Lower leg skin (tissue), 4 donors: ENCODE measurements at places on chromosomes 6 and 20. TPM values are rescaled to one million over a fixed set of nuclear protein-coding genes. Genes with fewer than 3 reads are reported as not detected.

- DNase-seq = no peak
Observed at GRCh38 chr6:45644720-45645119, 267.0 kb upstream of the SUPT3H start.

- no peak for DNase-seq
Observed at GRCh38 chr20:46031701-46032254, 2.8 kb downstream of the SLC12A5 start.

DNA sequence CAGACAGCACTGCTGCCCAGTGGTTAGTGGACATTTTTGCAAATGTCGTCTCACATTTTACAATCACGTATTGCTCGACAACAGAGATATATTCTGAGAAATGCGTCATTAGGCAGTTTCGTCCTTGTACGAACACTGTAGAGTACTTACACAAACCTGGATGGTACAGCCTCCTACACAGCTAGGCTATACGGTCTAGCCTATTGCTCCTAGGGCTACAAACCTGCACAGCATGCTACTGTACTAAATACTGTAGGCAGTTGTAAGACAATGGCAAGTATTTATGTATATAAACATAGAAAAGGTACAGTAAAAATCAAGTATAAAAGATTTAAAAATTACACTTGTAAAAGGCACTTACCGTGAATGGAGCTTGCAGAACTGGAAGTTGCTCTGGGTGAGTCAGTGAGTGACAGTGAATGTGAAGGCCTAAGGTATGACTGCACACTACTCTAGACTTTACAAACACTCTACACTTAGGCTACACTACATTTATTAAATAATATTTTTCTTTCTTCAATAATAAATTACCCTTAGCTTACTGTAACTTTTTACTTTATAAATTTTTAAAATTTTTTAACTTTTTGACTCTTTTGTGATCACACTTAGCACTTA lies 43.1 kb downstream of the ALDH5A1 start:
- DNase-seq = no peak

DNA sequence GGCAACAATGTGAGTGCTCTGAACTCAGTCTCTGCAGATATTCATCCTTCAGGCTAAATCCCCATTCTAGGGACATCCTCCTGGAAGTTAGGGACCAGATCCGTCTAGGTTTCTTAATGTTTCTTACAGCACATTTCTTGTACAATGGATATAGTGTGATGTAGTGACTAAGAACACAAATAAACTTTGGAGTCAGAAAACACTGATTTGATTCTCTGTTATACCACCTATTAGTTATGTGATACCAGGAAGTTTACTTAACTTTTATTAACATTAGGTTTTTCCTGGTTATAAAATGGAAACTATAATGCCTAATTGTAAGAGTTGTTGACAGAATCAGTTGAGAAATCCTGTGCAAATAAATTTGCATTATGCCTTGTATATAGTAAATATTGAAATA lies 57.6 kb upstream of the KCNQ5 start:
- no peak for DNase-seq

Gene AGPAT1
- total RNA-seq = 21.2 TPM

Gene POU3F2
- total RNA-seq = not detected

Gene PKIG
- total RNA-seq = 42.6 TPM
